A549 treated with Mapracorat at 1 μM for 4 hours (cell line): ENCODE measurements at places on chromosomes 7 and 10. TPM values are rescaled to one million over a fixed set of nuclear protein-coding genes. Genes with fewer than 3 reads are reported as not detected.

The WNT8B gene
- 0.06 TPM in 1 of 5 replicates, not detected in the others for total RNA-seq

The PSD gene
- 0.20 to 0.53 TPM (median 0.31 TPM) in 5 replicates for total RNA-seq

The KCNIP2 gene
- 0.32 to 1.5 TPM (median 0.63 TPM) in 5 replicates for total RNA-seq

The FGL2 gene
- total RNA-seq = not detected in 5 replicates

The NPY4R gene
- 30.1 to 46.1 TPM (median 41.4 TPM) in 5 replicates for total RNA-seq
